ENCODE measurements at places on chromosomes 2 and 18.

DNA sequence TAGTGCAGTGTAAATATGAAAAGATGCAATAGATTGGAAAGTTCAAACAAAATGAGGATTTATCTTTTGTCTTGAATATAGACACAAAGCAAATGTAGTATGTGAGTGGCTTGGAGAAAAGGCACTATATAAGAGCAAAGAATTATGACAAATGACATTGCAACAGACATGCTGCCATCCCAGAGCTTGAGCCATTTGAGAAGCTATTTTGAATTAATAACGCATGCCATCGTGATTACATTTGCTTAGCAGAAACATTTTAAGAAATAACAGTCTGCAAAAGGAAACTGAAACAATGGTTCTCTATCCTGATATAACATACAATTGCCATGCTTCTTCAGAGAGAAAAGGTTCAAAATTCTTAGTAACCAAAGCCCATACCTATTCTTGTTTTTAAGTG lies 677.1 kb downstream of the ZEB2 start:
- no peak for DNase-seq

DNA sequence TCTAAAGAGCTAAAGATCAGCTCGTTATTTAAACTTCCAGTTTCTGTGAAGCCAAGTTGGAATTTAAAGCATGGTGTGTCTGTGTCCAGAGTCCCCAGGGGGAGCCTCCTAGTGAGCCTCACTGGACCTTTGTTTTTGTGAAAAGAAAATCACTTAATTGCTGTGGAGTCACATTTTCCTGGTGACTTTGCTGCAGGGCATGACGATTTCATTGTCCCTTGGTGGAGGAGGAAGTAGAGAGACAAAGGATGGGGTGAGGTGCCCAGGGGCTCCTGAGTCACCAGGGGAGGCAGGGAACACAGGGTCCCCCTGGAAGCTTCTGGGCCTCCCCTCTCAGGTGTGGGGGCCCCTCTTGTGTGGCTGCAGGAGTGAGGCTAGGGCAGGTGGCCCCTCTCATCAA lies 19.7 kb downstream of the ATP6V1C2 start:
- DNase-seq, result no peak

GRCh38 chr18:26422472-26423162 lies 125.7 kb downstream of the KCTD1 start:
- DNase-seq, result no peak

- DNase-seq, result no peak
Observed at GRCh38 chr2:9424447-9425164, 1.2 kb downstream of the CPSF3 start.

- no peak for DNase-seq
Observed at GRCh38 chr2:5696945-5697521, 4.8 kb downstream of the SOX11 start.

GRCh38 chr2:101983928-101984327 lies 7.8 kb upstream of the IL1R2 start:
- DNase-seq, result no peak

GRCh38 chr2:123688231-123688940 lies 336.7 kb upstream of the CNTNAP5 start:
- DNase-seq, result no peak

- no peak for DNase-seq
Observed at GRCh38 chr2:11941201-11942177, 195.1 kb downstream of the LPIN1 start.

GRCh38 chr2:119476301-119477112 lies 44.9 kb downstream of the TMEM37 start:
- no peak for DNase-seq

DNA sequence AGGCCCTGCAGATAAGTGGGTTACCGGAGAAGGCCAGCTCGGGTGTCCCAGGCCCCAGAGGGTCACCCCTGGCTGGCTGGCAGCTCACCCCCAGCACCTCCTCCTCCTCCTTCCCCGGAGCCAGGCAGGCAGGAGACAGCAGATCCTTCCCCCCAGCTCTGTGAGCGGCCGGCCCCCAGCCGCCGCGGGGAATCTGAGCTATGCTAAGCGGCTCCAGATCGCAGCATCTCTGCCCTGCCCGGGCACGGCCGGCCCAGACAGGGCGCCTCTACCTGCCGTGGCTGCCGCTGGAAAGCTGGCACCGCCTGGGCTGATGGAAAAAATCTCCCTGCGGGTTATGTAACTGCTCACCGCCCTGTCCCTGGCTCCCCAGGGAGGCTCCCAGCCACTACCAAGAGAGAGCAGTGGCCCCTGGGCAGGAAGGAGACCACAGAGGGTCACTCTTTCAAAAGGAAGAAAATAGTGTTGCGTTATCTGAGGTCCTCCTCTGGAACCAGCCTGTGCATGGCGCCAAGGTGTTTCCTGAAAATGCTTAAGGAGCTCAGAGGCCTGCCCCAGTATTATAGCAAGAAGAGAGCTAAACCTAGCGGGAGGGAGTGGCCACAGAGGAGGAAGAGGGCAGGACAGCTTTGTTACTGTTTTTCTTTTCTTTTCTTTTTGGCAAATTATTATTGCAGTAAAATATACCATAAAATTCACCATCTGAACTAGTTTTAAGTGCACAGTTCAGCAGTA lies 179.0 kb downstream of the SMAD7 start:
- no peak for DNase-seq

DNA sequence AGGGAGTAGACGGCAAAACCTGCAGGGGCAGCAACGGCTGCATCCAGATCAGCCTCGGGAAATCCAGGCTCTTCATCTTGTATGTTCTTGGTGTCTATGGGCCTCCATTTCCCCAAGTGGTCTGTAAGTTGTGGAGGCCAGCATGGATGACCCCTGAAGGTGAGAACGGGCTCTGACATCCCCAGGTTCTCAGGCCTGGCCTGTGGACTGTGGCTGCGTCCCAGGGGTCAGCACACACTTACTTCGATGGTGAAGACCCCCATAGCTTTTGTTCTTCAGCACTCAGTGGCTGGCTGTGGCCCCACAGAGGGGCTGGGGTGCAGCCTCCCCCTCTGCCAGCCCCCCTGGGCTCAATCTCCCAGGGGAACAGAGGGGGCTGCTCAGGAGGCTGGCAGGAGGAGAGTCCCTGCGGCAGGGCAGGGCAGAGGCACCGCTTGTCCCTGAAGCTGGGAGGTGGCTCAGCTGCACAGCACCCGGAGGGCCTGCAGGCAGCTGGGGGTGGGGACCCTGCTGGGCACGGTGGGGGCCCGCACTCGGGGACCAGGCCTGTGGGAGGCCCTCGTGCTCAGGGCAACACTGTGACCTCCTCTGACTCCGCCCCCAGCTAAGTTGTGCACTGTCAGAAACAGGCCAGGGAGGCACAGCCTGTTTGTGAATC lies 3.8 kb downstream of the SLC66A3 start:
- DNase-seq, result no peak

- DNase-seq, result no peak
Observed at GRCh38 chr2:210541290-210541902, 15.0 kb upstream of the CPS1 start.

DNA sequence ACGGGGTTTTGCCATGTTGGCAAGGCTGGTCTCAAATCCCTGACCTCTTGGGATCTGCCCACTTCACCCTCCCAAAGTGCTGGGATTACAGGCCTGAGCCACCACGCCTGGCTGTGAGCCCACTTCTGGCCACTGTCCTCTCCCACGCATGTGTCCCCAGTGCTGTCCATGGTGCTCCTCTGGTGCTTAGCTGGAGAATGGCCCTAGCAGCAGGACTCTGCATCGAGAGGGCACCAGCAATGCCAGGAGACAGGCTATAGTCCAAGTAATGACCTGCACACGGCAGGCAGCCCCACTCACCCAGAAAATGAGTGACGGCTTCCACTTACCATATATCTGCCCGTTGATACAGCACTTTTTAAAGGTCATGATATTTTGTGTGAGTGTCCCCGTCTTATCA lies 66.3 kb upstream of the NARS1 start:
- no peak for DNase-seq

- DNase-seq, result no peak
Observed at GRCh38 chr2:150983314-150983897, 278.3 kb downstream of the RBM43 start.

DNA sequence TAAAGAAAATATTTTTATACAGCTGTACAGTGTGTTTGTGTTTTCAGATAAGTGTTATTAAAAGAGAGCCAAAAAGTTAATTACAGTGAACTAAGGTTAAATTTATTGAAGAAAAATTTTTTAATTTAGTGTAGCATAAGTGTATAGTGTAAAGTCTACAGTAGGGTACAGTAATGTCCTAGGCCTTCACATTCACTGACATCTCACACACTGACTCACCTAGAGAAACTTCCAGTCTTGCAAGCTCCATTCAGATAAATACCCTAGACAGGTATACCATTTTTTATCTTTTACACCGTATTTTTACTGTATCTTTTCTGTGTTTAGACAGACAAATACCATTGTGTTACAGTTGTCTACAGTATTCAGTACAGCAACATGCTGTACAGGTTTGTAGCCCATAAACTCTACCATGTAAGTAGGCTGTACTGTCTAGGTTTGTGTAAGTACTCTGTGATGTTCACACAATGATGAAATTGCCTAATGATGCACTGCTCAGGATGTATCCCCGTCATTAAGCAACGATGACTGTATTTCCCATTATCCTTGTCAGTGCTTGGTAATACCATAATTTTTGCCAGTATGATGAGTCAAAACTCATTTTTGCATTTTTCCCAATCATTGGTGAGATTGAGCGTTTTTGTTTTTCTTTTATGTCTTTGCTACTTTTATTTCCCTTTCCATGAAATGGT lies 48.2 kb upstream of the B3GNT2 start:
- no peak for DNase-seq

- peak; percentile 61 for DNase-seq
Observed at GRCh38 chr2:168961450-168962229, 60.5 kb downstream of the G6PC2 start.

DNA sequence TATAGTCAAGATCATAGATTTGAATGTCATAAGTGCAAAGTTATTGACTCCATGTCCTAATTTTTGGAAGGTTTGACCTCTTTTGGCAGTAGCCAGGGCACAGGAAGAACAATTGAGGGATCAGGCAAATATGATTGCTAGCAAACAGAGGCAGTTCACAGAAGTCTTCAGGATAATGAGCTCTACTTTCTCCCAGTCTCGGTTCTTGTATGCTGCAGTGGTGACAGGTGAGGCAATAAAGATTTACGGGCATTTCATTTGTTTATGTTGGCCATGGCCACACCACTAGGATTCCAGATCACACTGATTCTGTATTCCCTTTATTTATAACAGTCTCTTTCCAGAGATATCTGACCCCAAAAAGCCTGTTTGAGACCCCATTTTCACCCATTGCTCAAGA lies 137.5 kb downstream of the UBR3 start:
- DNase-seq, result no peak

DNA sequence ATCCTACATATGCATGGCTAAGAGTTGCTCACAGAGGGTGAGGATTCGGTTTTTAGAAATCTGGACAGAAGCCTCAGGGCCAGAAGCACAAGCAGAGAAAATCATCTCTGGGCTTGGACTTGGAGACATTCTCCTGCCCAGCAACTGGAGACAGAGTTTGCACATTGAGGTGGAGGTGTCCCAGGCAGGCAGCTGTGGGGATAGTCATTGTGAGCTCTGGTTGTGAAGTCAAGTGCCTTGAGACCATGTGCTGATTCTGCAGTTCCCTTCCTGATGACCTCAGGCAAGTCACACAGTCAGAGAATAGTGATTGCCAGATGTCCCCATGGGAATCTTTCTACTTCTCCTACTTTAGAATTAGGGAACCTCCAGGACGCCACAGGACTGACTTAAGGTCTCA lies 108.4 kb upstream of the LDAH start:
- no peak for DNase-seq

DNA sequence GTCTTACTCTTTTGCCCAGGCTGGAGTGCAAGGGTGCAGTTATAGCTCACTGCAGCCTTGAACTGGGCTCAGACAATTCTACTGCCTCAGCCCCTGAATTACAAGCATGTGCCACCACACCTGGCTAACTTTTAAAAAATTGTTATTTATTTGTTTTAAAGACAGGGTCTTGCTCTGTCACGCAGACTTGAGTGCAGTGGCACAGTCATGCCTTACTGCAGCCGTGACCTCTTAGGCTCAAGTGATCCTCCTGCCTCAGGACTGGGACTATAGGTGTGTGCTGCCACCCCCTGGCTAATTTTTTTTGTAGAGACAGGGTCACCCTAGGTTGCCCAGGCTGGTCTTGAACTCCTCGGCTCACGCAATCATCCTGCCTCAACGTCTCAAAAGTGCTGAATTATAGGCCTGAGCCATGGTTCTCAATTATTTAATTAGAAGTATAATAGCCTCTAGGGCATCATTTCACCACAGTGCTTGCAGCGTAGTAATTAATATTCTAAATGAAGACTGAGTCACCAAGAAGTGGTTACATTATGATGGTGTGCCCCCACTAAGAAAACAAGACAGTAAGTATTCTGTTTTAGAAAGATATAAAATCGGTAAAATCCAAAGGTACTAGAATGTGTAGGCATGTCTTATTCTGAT lies 69.6 kb downstream of the EML4 start:
- peak; percentile 47 for DNase-seq

DNA sequence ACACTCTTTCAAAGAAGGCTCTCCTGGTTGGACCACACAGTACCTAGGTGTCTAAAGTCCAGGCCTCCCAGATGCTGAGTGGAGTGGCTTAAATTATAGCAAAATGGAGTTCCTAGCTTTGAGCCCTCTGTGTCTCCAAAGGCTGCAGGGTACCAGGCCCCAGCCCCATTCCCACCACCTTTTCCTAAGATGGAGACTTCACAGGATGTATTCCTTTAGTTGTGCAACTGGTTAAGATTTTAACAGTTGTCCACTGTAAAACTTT lies 4.9 kb downstream of the SMAD7 start:
- DNase-seq, result no peak

DNA sequence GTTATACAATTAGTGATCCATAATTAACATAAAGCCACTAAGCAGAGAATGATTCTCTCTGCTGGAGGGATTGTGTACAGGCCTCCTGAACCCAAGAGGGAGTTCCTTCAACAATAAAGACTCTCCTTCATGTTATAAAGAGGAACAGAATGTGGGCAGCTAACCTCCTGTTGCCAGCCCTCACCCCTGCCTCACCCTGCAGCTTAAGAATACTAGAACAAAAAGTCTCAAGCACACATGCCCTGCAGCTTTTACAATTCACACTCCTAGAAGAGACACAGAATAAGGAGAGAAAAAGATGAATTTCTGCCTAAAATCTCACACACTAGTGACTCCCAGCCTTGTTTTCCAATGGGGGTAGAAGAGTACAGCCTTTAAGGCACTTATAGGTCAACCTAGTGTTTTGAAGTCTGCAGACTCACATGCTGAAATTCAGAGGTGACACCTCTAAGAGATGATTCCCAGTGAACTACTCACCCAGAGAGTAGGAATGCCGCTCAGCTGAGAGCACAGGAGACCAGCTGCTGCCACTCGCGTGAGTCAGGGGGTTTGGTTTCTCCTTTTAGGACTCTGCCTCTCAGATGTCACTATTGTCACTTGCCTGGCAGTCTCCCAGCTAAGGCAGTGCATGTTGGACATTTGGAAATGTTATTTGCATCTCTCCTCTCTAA lies 32.5 kb upstream of the IL1RL1 start:
- no peak for DNase-seq

- DNase-seq, result no peak
Observed at GRCh38 chr2:70615222-70615621, 61.6 kb upstream of the TGFA start.

GRCh38 chr2:75100011-75100800 lies 99.1 kb downstream of the TACR1 start:
- DNase-seq, result no peak

- DNase-seq, result no peak
Observed at GRCh38 chr2:43041661-43042360, 184.6 kb downstream of the ZFP36L2 start.

- DNase-seq, result no peak
Observed at GRCh38 chr2:237190966-237191713, 105.5 kb downstream of the COPS8 start.
